Muscle of arm (tissue), 14 donors: ENCODE measurements at places on chromosomes 4 and X.

GRCh38 chr4:22063613-22064012 lies 115.0 kb upstream of the KCNIP4 start:
- no peak for DNase-seq

- DNase-seq = peak; percentile 24
Observed at GRCh38 chr4:10664408-10664807, 20.2 kb downstream of the CLNK start.

DNA sequence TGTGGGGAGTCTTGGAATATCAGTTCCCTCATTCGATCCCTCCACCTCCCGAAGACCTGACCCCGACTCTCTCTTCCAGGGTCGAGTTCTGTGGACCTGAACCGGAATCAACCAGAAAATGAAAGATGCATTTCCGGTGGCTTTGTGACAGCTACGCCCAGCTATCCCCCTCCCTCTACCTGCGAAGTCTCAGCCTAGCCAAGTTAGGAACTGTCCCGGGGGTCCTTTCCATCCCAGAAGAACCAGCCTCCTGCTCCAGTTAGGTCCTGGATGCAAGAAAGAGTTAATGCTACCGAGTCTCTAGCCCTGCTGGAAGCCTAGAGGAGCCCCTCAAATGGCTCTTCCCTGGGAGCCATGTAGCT lies 13.4 kb upstream of the ETDC start:
- no peak for DNase-seq

- DNase-seq = no peak
Observed at GRCh38 chr4:38046727-38047489, 86.7 kb downstream of the PTTG2 start.

DNA sequence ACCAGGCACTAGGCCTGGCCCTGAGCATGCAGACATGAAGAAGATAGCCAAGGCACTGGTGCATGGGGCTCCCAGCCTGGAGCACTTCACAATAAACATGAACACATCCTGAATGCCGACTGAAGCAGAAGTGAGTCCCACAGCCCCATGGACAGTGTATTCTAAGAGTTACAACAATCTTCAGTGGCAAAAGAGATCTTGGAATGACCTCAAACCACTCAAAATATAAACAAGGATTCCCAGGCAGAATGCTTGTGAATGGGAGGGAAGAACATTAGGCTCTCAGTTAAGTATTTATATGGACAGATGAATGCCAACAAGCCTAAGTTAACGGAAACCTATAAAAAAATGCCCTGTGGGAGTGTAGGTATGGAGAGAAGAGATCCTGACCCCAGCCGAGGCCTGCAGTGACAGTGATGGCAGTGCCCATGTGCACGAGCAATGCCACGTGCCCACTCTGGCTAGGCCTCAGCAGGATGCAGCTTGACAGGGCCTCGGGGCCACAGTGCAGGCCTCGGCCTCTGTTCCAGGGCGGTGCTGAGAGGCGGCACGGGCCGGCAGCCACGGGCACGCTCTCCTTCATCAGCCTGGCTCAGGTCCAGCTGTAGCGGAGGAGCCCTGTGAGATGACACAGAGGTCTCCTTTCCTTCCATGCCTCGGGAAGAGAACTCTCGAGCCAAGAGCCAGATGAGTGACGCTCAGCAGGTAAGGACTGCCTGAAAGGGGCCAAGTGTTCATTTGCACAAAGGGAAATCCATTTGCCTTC lies 49.2 kb downstream of the IRF2 start:
- no peak for DNase-seq

DNA sequence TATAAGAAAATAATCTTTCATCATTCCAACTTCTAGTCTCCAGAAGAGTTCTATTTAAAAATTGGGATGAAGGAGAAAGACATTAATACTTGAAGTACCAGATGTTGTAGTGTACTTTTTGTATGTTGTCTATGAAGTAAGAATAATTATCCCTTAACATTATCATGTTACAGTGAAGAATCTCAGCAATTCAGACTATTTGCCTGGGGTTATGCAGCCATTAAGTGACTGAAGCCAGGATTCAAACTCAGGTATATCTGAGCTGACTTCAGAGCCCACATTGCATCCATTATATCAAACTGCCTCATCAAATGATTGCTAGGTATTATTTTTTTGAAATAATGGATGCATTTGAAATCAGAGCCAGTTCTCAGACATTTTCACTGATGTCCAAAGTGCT lies 76.1 kb upstream of the FHDC1 start:
- no peak for DNase-seq

DNA sequence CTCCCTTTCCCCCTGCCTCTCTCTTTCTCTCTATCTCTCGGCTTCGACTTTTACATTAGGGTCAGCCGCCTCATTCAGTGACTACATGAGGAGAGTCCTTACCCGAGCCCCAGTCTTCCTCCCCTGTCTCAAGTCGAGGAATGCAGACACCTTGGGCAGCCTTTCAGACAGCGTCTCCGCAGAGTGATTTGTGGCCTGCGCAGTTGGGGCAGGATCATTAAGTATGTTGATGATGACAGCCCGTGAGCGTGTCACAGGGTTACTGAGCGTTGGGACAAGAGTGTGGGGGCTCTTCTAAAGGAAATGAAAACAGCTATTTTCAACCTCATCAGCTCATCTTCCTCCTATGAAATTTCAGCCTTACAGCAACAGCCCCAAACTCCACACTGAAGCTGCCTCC lies 312.1 kb upstream of the GATB start:
- no peak for DNase-seq

DNA sequence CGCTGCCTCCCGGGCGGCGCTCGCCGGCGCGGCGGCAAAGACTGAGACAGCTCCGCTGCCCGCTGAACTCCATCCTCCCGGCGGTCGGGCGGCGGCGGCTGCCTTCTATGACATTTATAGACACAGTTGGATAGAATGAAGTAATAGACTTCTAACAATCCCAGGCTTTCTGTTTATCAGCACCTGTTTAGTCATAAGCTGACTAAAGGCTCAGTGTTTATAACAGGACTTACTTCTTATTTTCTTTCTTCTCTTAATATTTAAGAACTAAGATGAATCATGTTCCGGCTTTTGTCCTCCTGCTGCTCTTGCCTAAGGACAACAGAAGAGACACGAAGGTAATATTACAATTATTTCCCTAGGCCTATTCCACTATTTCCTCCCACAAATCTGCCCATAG lies 3.9 kb downstream of the ARL13A start:
- no peak for DNase-seq

DNA sequence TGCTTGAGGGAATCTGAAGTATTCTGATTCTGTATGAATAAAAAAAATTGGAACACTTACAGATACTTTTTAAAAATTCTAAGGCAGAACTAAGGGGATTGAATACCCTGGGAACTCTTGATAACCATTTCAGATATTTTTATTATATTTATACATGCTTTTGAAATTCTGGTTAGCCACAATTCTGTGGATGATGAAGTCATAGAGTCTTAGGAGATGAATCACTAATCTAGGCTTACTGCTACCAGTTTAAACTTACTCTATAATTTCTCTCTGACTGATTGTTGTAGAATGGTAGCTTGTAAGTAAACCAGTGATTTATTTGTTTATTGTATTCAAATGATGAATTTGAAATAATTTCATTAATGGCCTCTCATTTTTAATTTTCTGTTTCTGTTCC lies 11.4 kb upstream of the SLAIN2 start:
- DNase-seq = no peak

DNA sequence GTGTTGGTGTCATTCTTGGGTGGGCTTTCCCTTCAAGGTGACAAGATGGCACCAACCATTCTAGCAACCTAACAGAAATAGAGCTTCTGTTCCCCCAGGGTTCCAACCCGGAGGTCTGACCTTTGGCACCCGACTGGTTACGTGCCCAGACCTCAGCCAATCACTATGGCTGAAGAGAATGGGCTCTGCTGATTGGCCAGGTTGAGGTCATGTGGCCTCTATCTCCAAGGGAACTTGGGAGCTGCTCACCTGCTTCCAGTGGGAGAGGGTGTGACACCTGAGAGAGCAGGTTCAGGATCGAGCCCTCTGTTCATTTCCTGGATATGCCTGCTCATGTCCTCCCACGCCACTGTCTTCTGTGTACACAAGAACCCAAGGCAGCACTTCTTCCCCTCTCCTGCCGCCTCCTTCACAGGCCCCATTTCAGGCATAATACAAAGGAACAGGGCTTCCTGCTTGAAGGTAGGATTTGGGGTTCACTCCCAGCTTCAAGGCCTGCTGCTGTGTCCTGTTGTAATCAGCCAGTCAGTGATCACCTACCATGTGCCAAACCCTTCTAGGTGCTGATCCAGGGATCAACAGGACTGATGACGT lies 11.0 kb downstream of the SOWAHB start:
- DNase-seq = no peak

- no peak for DNase-seq
Observed at GRCh38 chrX:46218373-46218772, 326.8 kb downstream of the ZNF674 start.

DNA sequence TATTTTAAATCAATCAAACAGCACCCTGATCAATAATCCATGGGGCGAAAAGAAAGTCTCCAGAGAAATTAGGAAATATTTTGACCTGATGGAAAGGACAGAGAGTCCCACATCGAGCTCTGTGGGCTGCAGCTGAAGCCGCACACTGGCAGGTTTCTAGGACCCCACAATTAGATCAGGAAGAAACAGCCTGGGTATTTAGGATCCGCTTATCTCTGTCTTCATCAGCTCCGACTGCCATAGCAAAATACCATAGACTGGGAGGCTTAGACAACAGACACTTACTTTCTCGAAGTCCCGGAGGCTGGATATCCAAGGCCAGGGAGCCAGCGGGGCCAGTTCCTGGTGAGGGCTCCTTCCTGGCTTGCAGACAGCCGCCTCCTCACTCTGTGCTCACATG lies 36.4 kb downstream of the CCNQ start:
- no peak for DNase-seq

DNA sequence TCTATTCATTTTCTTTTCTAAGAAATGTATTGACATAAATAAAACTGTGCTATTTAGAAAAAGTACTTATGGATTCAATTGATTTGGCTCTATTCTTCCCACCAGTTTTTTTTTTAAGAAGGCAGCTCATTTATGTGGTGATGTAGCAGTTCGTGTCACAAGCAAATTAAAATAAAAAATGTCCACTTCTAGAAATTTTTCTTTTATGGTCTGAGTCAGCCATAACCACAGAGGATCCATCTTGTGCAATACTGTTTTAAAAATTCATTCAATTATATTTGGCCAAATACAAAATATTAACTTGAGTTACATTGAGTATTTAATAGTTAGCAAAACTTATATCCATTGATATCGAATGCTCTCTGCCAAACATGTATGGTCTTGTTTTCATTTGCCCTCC lies 207.9 kb upstream of the FAT1 start:
- no peak for DNase-seq

GRCh38 chr4:65960751-65961150 lies 290.5 kb upstream of the EPHA5 start:
- peak; percentile 56 for DNase-seq

- no peak for DNase-seq
Observed at GRCh38 chr4:137738375-137738990, 206.2 kb upstream of the PCDH18 start.

DNA sequence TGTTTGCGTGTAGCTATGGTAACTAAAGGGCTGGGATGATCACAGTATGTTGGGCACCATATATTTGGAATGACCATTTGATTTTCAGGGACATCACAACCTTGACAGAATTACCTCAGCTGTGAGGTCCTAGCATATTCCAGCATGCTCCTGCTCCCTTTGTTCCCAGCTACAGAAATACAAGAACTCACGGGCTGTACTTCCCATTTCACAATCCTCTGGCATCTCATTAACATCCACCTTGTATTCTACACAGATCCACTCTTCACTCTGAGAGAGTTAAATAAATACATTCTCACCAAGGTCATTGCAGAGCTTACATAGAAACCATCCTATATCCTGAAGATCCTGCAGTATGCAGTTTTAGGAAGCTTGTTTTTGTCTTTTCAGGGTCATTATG lies 169.7 kb downstream of the FRMPD4 start:
- DNase-seq = no peak

DNA sequence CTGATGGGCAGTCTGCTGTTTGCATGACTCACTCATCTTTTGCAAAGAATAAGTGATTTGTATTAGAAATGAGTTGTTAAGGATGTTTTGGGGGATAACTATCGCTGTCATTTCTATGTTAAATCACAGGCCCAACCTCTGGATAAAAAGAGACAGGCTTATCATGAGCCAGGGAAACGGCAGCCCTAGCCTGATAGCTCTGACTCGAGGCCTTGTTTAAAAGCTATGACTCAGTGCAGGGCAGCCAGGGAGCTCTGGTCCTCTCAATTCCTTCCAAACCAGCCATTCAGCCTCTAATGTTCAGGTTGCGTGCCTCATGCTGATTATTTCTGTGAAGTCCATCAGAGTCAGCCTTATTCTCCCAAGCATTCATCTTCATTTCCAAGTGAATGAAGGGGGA lies 305.9 kb upstream of the HAND2 start:
- no peak for DNase-seq

DNA sequence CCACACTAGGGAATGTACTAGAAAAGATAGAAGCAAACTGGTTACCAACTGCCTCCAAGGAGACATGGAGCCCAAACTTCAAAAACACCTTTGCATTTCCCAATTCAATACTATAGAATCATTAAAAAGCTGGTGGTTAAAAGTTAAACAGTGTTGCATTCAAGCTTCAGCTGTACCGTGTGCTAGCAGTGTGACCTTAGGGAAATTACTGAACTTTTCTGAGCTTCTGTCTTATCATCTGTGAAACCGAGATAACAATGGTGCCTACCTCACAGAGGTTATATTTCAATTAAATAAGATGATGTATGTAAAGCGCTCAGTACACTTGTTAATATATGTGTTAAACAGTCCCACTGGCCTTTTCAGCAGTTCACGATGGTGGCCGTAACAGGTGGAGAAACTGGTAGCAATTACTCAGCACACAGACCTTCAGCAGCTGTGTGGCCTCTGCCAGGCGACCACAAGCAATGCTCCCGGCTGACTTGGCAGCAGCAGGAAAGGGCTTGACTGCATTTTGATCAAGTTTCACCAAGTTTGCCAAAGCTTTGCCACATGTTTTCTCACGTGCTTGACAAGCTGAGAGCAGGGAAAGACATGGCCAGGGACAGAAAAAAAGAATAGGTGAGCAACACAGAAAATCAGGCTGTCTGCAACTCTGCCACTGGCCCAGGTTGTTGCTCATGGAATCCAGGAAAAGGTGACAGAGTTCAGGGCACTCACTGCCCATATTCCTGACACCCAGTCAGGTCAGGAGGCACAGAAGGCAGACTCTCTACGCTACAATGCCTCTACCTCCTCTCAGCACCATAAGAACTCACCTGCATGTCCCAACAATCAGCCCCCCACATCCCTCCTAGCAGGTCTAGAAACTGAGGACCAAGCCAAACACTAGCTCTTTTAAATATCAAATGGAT lies 72.1 kb downstream of the PARM1 start:
- DNase-seq = no peak

DNA sequence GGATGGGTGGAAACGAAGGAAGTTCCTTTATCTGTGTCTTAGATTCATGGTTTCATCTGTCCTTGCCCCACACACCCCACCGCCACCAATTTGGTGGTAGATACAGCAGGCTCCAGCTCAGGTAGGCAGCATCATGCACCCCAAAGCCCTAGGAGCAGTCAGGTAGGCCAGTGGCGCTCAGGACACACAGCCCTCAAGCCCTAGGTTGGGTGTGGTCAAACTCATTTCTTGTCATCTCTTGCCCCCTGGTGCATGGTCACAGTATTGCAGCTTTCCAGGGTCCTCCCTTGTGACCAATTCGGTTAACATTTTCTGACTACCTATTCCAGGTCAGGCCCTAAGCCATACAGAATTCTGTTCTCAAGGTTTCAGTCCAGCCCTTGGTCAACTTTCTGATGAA lies 14.5 kb upstream of the PRRG3 start:
- no peak for DNase-seq

- DNase-seq = no peak
Observed at GRCh38 chr4:101227715-101228114, 119.6 kb downstream of the PPP3CA start.
